ENCODE measurements at places on chromosomes 12 and 14.

DNA sequence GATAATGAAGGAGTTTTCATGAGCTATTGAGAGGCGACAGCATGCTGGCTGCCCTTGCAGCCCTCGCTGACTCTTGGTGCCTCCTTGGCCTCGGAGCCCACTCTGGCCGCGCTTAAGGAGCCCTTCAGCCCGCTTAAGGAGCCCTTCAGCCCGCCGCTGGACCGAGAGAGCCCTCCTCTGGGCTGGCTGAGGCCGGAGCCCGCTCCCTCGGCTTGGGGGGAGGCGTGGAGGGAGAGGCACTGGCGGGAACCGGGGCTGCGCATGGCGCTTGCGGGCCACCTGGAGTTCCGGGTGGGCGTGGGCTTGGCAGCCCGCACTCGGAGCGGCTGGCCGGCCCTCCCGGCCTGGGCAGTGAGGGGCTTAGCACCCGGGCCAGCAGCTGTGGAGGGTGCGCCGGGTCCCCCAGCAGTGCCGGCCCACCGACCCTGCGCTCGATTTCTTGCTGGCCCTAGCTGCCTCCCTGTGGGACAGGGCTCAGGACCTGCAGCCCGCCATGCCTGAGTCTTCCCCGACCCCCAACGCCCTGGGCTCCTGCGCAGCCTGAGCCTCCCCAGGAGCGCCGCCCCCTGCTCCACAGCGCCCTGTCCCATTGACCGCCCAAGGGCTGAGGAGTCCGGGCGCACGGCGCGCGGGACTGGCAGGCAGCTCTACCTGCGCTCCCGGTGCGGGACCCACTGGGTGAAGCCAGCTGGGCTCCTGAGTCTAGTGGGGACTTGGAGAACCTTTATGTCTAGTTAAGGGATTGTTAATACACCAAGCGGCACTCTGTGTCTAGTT lies 20.1 kb upstream of the PAWR start:
- no peak for DNase-seq

- no peak for DNase-seq
Observed at GRCh38 chr12:85626001-85626783, 210.0 kb downstream of the RASSF9 start.

- no peak for DNase-seq
Observed at GRCh38 chr14:68506021-68506644, 286.7 kb downstream of the ZFP36L1 start.

DNA sequence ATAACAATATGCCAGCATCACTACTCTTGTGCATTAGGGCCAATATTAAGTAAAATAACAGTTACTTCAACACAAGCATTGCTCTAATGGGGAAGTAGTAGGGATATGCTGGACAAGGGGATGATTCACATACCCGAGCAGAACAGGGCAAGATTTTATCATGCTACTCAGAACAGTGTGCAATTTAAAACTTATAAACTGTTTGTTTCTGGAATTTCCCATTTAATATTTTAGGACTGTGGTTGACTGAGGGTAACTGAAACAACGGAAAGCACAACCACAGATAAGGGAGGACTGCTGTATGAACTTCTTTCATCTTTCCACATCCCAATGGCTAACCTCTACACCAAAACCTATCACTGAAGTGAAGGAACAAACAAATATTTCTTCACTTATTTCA lies 36.8 kb downstream of the SARNP start:
- DNase-seq = no peak

DNA sequence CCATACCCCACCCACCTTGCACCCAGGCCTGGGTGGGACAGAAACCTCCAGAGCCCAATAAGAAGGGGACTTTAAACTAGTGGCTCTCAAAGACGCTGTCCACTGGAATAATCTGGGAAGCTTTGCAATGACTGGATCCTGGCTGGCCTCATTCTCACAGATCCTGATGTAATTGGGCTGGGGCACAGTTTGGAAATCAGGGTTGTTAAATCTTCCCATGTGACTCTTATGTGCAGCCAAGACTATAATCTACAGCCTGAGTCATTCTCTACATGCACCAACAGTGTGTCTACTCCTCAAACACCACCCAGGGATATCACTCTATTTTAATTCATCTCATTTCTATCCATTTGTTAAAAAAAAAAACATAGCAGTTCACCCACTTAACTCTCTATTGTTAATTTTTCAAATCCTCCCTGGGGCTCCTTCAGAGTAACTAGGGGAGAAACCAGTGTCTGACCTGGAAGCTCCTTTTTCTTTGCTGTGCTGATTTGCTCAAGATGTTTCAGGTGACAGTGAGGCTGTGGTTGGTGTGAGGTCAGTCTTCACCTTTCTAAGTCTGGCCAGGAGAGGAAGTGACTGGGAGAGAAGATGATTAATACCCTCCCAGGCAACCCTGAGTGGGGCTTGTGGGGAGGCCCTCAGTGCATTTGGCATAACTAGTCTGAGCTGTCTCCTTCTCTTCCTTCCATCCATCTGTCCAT lies 211.6 kb upstream of the SFSWAP start:
- DNase-seq = no peak

- no peak for DNase-seq
Observed at GRCh38 chr12:94704452-94705306, 54.3 kb upstream of the TMCC3 start.

DNA sequence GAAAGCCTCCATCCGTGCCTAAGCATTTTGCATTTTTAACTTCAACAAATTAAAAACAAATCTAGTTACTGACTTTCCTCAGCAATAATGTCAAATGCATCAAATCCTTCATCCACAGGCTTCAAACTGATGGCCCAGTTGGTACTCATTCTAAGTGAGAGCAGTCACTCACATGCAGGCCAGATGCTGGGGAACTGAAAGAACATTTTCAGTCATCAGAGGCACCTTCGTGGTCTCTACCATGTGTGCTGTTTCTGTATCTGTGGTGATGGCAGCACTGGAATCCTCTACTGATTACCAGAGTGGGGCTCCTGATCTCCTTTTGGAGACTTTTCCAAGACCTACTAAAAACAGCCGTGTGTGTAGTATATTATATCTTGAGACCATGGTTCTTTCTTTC lies 145.2 kb downstream of the PRIMA1 start:
- no peak for DNase-seq

DNA sequence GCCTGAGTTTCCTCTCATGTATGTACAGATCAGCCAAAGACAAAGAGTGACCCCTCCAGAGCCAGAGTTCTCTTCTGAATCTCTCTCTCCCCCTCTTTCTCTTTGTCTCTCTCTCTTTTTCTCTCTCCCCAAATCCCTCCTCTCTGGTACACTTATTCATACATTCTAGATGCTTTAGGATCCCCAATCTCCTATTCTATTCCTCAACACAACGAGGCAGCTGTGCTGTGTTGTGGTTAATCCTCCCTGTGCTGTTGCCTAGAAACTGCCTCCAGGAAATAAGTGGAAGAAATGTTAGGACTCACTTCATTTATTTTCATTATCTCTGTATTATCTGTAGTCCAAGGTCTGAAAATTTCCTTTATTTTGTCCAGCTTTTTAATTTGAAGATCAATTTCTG lies 350.5 kb upstream of the OR4E1 start:
- DNase-seq = no peak

- DNase-seq = no peak
Observed at GRCh38 chr14:105442125-105442524, 22.5 kb downstream of the MTA1 start.

GRCh38 chr14:91509083-91509877 lies 830 bp downstream of the PPP4R3A start:
- DNase-seq = peak; percentile 34

DNA sequence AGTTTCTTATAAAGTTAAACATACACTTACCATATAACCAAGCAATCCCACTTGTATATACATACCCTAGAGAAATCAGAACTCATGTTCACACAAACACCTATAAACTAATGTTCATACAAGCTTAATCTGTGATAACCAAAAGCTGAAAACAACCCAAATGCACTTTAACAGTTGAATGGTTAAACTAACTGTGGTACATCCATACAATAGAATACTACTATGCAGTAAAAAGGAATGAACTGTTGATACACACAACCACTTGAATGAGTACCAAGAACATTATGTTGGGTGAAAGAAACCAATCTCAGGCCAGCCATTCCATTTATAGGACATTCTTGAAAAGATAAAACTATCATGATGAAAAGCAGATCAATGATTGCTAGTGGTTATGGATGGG lies 427.6 kb downstream of the DPF3 start:
- DNase-seq = no peak

- no peak for DNase-seq
Observed at GRCh38 chr14:21735200-21735599, 61.6 kb upstream of the OR4E1 start.

- no peak for DNase-seq
Observed at GRCh38 chr12:52356031-52356761, 11.1 kb downstream of the KRT85 start.

- DNase-seq = no peak
Observed at GRCh38 chr12:103855896-103856657, 15.0 kb upstream of the NT5DC3 start.

DNA sequence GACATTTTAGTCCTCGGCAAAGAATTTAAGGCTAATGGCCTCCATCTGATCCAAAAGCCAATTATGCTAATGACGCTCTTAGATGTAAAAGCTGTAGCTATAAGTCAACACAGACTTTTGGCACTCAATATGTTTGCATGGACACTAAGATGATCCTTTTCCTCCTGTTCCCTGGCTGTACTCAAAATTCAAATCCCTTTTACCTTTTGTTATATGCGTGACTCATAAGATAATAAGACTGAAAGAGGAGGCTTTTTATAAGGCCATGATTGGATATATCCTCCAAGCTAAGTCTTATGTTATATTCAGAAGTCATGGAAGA lies 89.8 kb downstream of the PDZRN4 start:
- DNase-seq = no peak

- DNase-seq = no peak
Observed at GRCh38 chr14:61934385-61934784, 172.2 kb downstream of the SNAPC1 start.

DNA sequence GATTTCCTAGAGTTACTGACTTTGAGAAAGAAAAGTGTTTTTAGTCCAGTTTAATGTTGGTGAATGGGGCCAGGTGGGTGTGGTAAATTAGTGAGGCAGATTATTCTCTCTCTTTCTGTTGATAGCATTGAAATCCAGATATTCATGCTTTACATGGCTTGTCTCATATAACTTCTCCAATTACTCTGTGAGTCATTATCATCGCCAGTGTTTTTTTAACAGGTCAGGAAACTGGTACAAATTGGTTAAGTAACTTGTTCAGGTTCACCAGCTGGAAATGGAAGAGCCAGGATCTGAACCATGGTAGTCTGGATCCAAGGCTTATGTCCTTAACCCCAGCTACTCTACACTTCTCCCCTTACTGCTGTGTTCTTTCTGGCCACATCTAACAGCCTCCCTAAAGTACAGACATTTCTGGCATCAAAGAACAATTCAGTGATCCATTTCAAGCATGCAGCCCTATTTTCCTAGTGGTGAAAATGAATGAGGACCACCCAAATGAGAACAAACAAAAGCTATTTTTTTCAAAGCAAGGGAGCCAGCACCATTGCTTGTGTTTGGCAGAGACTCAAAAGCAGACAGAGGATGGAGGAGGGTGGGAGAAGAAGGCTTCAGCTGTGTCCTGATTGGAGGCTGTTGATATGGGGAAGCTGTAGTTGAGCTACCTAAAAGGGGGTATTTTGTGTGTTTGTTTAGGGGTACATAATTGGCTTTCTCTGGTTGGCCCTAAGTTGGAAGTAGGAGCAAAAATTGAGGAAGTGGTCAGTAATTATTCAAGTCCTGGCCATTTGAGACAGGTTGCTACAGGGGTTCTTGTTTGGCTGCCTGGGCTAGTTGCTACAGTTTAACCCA lies 1.7 kb downstream of the IRAK3 start:
- no peak for DNase-seq

- DNase-seq = peak; percentile 99
Observed at GRCh38 chr12:53005986-53006809, at the start of gene EIF4B. Gene EIF4B (plus strand): TSS chr12:53006456. CDS start chr12:53006484, 28 bp downstream.

- no peak for DNase-seq
Observed at GRCh38 chr14:84152452-84152851, 1377.5 kb upstream of the FLRT2 start.

GRCh38 chr14:64440494-64440893 lies 24.8 kb upstream of the AKAP5 start:
- no peak for DNase-seq

DNA sequence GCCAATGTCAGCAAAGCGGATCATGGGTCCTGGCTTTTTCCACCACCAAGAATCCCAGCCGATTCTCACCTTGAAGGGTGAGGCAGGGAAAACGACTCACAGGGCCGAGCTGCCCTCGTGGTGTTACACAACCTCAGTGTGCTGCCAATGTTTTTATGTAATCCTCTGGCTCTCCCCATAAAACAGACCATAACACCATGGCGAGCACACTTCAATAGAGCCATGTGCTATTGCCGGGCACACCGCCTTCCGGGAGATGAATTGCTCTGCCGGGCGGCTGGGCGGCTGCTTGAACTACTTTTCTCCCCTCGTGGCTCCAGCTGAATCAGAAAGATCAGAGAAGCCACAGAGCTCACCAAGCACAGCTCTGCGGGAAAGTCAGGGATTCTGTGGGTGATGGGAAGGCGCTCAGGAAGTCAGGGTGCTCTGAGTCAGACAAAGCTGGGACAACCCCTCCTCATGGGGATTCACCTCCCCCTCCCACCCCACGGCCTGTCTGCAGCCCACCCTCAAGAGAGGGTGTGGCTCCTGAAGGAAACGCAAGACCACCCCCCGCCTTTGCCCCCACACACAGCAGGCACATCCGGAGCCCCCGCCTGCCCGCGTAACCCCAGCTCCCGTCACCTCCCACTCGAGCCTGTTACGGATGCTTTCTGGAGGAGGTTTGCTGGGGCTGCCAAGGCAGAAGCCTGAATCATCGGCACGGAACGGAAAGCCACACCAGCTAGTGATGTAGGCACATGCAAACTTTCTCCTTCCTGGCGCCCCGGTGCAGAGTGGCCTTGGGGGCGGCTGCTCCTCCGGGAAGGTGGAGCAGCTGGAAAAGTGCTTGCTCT lies 1.8 kb downstream of the GALNT9 start:
- DNase-seq = no peak

DNA sequence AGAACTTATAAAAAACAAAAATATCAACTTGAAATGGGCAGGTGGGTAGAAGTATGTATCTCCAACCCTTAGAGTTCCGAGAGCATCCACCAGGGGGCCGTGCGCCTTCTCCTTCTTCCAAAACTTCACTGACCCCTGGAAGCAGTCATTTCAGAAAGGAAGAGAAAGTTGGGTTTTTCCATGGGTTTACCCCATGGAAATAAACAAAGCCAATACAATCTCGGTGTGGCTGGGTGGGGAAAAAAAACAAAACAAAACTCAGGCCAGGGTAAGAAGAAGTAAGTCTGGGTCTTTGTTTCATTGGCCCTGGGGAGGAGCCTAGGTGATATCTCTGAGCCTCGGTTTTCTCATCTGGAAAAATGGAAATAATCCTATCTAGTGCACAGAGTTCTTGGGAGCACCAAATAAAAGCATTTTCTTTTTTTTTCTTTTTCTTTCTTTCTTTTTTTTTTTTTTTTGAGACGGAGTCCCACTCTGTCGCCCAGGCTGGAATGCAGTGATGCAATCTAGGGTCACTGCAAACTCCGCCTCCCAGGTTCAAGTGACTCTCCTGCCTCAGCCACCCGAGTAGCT lies 33.6 kb upstream of the HNF1A start:
- DNase-seq = peak; percentile 46

- DNase-seq = no peak
Observed at GRCh38 chr14:77105145-77105939, 7.3 kb downstream of the CIPC start.
